ENCODE measurements at places on chromosomes 13 and 19. TPM values are rescaled to one million over a fixed set of nuclear protein-coding genes. Genes with fewer than 3 reads are reported as not detected.

The NLRP9 gene
- not detected for total RNA-seq

The MYH14 gene
- total RNA-seq: 0.59 TPM

The KRTDAP gene
- not detected for total RNA-seq

The ZNF134 gene
- total RNA-seq: 41.2 TPM

The SAFB2 gene
- total RNA-seq: 70.9 TPM

The FFAR1 gene
- not detected for total RNA-seq

The GPR12 gene
- 2.5 TPM for total RNA-seq

The MEF2B gene
- total RNA-seq: 1.7 TPM

The SOX21 gene
- not detected for total RNA-seq

Measured in glutamatergic neuron (in vitro differentiated cells).